Stimulated activated CD4-positive, alpha-beta T cell treated with anti-CD3 and anti-CD28 coated beads, Interleukin-1b, Interleukin-23, amount 100 ng/mL, for 48 hours (primary cell): ENCODE measurements at places on chromosomes 7 and 10.

DNA sequence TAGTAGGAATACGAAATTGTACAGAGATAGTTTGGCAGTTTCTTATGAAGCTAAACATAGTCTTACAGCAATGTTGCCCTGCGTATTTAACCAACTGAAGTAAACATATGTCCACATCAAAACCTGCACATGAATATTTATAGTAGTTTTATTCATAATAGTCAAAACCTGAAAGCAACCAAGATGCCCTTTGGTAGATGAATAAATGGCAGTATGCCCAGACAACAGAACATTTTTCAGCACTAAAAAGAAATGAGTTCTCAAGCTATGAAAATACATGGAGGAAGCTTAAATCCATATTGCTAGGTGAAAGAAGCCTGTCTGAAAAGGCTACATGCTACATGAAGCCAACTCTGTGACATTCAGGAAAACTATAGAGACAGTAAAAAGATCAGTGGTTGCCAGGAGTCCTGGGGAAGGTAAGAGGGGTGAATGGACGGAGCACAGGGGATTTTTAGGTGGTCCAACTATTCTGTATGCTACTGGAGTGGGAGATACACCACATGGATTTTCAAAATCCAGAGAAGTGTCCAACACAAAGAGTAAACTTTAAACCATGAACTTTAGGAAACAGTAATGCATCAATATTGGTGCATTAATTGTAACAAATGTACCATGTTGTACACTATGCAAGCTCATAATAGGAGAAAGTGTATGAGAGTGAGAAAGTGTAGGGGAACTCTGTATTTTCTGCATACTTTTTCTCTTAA is 17.6 kb downstream of the GPRIN2 start:
- no peak for DNase-seq

DNA sequence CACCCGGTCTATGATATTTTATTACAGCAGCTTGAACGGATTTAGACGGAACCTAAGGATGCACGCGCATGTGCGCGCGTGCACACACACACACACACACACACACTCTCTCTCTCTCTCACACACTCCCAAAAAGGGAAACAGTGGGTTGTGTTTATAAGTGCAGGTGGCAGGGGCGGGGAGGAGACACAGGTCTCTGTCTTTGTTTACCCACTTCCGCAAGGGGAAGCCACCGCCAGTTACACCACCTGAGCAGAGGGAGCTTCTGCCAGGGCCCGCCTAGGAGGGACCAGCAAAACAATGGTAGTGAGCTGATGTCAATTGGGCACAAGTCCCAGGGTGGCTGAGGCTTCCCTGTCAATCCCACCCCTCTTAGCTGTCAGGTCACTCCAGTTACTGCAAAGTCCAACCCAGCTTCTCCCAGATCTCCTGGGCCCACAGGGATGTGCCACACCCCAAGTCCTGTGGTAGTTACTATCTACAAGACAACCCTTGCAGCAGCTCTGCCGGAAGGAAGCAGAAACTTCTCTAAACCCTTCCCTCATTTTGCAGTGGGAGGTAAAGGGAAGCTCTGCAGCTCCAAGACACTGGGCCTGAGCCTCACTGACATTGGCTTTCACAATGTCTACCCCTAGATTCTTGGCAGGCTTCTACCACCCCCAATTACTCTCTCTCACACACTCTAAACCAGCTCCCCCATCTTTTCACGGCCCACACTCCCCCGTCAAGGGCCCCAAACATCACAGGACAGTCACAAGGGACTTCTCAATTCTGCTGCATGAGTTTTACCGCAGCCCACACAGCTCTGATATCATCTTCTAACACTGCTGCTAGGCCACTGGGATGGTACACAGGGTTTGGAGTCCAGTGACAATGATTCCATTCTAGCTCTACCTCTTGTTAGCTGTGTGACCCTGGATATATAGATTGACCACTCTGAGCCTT is 17.6 kb downstream of the ANXA11 start:
- DNase-seq, result peak; percentile 66

DNA sequence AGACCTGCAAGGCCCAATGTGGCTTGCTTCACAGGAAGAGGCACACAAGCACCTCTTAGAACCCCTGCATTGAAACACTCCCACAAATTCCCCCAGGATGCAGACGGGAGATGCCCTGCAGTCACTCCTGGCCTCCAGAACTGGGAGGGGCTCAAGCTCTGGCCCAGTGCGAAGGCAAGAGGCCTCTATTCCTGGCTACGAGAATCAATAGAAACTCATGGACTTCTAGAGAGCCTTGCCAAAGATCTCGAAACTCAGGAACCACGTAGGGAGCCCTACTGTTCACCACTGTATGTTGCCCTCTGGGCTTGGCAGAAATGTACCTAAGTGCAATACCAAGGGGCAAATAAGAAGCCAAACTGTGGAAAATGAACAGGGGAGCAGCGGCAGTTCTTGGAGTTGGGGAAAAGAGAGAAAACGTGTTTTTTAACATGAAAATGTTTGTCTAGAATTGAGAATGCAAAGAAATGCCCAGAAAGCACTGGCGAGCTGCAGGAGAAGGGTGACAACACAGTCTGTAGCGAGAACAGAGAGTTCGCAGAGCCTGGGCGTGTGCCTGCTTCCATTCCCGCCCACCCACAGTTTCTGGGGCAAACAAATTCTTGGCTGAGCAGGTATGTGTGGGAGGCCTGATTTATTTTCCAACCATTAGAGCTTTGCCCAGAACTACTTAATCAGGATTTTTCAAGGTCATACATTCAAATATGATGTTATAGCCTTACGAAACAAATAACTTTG is 260.5 kb upstream of the KLF14 start:
- no peak for DNase-seq

DNA sequence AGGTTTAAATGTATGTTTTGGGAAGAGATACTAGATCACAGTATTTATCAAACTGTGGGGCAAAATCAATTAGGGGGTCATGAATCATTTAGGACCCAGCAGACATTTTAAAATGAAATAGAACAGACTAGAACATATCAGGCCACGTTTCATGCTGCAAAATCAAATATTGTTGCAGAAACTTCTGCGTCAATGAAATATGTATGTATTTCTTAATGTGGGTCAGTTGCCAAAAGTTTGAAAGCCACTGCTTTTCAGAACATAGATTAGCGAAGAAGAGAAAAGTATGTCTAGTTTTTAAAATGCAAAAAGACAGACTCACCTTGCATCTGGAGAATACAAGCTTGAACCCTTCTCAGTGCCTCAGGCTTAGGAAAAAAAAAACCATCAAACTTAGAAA is 102.7 kb upstream of the BMPER start:
- DNase-seq, result no peak

DNA sequence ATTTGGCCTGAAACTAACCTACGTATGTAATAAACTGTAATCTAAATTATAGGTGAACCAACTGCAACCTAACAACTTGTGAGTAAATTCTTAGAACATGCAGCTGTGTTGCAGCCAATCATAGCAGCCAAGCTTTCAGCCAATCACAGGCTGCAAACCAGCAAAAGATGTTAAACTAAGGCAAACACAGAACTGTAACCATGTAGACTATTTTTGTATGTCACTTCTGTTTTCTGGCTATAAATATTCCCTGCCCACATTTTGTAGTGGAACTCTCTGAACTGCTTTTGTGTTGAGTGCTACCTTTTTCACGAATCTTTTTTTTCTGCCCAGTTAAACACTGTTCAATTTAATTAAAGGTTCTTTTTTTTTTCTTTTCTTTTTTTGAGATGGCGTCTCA is 28.2 kb upstream of the ZPBP start:
- no peak for DNase-seq
